ENCODE measurements at places on chromosomes 2 and 18. TPM values are rescaled to one million over a fixed set of nuclear protein-coding genes. Genes with fewer than 3 reads are reported as not detected.

- no peak for DNase-seq
Measured at GRCh38 chr2:238094438-238095022, 5.6 kb upstream of the ESPNL start.

The RNF144A gene
- 18.3 TPM for total RNA-seq

- DNase-seq: no peak
Measured at GRCh38 chr2:202628646-202629198, 6.0 kb upstream of the FAM117B start.

- no peak for DNase-seq
Measured at GRCh38 chr18:58867281-58867961, 2.7 kb downstream of the ZNF532 start.

The LRP2 gene
- 0.06 TPM for total RNA-seq

The FOXI3 gene
- total RNA-seq: not detected

GRCh38 chr18:21134895-21135294 is 23.3 kb upstream of the ROCK1 start:
- peak; percentile 21 for DNase-seq

DNA sequence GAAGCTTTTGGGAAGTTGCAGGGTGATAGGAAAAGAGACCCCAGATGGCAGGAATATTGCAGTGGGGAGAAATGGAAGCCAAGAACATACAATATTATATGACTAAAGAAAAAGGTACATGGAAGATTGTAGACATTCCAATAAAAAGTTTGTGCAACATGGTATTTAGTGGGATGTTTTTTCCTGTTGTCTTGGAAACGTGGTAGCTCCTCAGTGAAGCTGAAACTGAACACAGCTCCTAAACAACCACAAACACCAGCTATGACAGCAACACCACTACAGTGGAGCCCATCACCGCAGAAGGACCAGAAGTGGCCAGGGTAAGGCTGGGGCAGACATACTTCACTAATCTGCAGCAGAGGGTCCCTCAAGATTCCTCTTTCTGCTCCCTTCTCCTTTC is 246.8 kb downstream of the CDH20 start:
- no peak for DNase-seq

DNA sequence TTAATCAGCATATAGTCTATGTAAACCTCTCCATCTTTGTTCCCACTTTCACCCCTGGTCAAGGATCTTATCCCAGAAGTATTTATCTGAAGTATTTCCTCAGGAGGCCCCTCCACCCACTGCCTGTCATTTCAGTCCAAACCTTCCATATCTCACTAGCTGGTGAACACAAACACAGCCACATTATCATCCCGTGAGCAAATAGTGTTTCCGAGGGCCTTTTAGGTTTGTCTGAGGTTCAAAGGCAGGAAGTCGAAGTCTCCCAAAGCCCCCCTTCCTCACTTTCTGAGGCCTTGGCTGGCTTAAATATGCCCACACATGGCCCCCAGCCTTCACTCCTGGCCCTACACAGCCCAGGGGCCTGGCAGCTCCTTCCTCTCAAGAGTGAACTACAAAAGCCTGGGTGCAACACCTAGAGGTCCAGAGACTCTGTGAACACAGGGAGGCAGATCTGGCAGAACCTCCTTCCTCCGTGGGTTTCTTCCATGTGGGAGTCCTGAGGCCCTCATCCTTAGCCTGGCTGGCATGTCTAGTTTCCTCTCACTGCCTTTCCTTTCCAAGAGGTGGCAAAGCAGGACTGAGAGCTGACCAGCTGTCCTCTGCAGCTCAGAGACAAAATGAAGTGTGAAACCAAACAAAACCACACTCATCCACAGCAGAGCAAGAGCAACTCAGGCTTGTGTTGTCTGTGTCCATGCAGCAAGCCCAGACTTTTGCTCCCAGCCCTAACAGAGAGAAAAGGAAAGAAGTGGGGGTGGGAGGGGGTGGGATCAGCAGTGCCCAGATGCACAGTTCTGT is 264.2 kb downstream of the SS18 start:
- no peak for DNase-seq

- no peak for DNase-seq
Measured at GRCh38 chr2:206890926-206891325, 48.4 kb upstream of the CPO start.

DNA sequence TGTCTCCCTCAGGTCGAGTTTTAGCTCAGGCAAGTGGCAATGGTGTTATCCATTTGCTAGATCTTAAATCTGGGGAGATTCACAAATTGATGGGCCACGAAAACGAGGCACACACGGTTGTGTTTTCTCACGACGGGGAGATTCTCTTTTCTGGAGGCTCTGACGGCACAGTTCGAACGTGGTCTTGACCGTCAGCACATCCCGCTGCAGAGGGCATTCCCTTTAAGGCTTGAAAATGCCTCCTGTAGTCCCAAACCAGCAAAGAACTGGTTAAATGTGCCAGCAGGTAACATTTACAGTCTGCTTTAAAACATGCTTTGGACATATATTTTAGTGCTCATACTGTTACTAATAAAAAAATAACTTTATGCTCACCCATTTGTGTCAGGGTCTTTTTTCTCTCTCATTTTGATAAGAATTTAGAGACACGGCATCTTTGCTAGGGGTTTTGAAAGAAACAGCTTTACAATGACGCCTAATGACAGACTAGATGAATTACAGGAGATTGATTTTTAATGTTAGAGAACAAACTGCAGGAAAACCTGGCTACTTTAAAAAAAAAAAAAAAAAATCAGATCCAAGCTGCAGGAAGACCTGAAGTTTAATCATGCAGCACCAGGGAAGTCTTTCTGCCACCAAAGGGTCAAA is 602 bp upstream of the VWC2L start:
- no peak for DNase-seq

- DNase-seq: no peak
Measured at GRCh38 chr2:85091838-85092237, 41.4 kb upstream of the TCF7L1 start.

GRCh38 chr2:188303363-188304031 is 11.8 kb downstream of the GULP1 start:
- no peak for DNase-seq

All from mucosa of descending colon (tissue), 3 donors.